ENCODE measurements at places on chromosomes 5 and 9.

DNA sequence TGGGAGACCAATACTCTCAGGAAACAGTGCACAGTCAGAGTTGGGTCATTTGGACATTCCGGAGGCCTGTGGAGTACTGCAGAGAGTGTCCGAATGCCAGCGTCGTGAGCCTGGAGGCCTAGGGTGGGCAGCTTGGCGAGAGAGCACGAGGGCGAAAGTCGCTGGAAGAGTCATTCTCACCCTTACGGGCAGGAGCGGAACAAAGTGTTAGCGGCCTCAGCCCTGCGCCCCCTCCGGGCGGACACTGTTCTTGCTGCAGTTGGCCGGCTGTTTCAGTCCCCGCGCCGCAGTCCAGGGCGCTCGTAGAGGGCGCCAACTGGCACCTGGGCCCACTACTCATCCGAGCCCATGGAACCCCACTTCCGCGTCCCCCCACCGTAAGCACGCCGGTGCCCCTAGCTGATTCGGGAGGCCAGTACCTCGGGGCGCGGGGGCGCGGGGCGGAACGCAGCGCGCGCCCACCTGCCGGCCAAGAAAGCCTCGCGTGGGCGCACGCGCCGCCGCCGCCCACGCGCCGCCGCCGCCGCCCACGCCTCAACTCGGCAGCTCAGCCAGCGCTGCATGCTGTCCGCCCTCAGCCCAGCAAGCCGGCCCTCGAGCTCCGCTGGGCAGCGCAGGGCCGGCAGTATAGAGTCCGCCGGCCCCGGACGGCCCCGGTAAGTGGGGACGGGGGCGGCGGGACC lies 99.7 kb upstream of the CCL21 start:
- DNase-seq = peak; percentile 72

DNA sequence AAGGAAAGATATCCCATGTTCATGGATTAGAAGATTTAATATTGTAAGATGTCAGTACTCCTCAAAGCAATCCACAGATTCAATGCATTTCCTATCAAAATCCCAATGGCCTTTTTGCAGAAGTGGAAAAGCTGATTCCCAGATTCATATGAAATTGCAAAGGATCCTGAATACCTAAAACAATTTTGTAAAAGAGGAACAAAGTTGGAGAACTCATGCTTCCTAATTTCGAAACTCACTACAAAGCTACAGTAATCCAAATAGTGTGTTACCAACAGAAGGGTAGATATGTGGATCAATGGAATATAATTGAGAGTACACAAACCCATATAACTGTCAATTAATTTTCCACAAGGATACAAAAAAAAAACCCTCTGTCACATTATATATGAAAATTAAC lies 154.3 kb upstream of the ZNF618 start:
- DNase-seq = no peak

DNA sequence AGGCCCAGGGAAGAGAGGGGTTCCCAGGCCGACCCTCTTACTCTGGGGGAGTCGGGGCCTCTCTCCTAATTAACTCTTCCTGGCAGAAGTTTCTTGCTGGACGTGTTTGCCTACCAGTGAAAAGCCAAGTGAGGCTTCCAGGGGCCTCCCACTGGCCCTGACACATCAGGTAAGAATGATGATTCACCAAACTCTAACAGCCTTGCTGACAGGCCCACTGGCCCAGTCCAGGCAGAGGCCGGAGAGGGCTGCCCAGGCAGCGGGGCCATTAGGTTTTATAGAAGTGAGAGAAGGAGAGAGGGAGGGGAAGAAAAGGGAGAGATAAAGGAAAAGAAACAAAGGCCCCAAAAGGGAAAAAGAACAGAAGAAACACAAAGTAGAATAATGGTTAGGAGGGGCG lies 50.8 kb upstream of the FOXE1 start:
- DNase-seq = no peak

DNA sequence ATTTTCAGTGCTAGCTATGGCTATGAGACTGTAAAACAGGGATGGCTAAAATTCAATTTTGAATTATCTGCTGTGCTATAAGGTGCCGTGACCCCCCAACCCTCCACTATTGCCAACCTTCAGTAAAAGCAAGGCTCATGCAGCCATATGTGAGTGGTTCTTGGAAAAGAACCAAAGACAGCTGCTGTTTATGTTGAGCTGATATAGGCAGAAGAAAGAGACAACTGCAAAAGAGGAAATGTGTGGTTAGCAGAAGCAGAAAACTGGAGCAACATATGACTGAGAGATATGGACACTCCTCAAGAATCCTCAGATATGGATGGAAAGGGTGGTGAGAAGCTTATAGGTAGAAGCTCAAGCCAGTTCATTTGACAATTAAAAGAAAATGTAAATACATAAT lies 200.3 kb downstream of the TLE1 start:
- no peak for DNase-seq

DNA sequence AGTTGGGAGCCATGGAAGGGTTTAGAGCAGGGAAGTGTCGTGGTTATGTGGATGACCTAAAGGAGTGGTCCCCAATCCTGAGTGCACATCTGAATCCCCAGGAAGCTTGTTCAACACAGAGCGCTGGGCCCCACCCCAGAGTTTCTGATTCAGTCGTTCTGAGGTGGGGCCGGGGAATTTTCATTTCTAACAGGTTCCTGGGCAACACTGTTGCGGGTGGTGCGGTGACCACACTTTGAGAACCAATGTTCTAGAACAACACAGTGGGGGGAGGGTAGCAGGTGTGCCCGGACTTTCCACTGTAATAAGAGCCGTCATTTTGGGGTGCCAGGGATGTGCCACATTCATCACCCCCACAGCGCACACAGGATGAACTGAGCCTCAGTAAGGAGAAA lies 39.3 kb downstream of the DUSP1 start:
- DNase-seq = no peak

- DNase-seq = no peak
Measured at GRCh38 chr5:171258737-171259415, 50.2 kb upstream of the TLX3 start.

- DNase-seq = peak; percentile 46
Measured at GRCh38 chr5:10111571-10111970, 138.1 kb downstream of the ATPSCKMT start.

Measured in glutamatergic neuron (in vitro differentiated cells).